ENCODE measurements at places on chromosomes 2 and 18. TPM values are rescaled to one million over a fixed set of nuclear protein-coding genes. Genes with fewer than 3 reads are reported as not detected.

ORC4 gene
- 20.6 TPM for polyA plus RNA-seq

GRCh38 chr2:154537024-154537423 is 161.5 kb upstream of the KCNJ3 start:
- no peaks in the 10 kb centered on the region for H3K36me3 ChIP-seq
- H3K4me3 ChIP-seq: no peak overlapping the region
- no peaks in the 10 kb centered on the region for H3K4me1 ChIP-seq
- no peaks in the 10 kb centered on the region for H3K27me3 ChIP-seq
- no peak for DNase-seq
- H3K27ac ChIP-seq: no peak overlapping the region

GRCh38 chr18:8337211-8337610 is 272.0 kb upstream of the RAB12 start:
- DNase-seq: peak; percentile 12
- H3K36me3 ChIP-seq: no peaks in the 10 kb centered on the region
- no peak overlapping the region for H3K4me3 ChIP-seq

DNA sequence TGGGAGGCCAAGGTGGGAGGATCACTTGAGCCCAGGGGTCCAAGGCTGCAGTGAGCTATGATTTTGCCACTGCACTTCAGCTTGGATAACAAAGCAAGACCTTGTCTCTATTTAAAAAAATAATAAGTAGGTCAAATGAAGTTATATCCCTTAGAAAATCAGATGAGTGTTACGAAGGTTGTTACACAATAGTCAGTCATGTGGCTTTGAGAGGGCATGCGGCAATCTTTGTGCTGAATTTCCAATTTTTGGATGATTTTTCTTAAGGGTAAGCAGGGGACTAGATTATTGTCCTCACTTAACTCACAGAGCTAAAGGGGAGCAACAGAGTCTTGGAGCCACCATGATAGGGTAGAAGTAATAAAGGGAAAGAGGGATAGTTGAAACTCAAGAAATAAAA is 71.8 kb downstream of the B3GNT2 start:
- peaks cover 2% of the 10 kb centered on the region for H3K4me1 ChIP-seq
- no peak overlapping the region for H3K4me3 ChIP-seq
- H3K27me3 ChIP-seq: no peaks in the 10 kb centered on the region

EML6 gene
- 0.19 TPM for polyA plus RNA-seq

ZNF514 gene
- 4.4 TPM for polyA plus RNA-seq

NEU2 gene
- not detected for polyA plus RNA-seq

DNA sequence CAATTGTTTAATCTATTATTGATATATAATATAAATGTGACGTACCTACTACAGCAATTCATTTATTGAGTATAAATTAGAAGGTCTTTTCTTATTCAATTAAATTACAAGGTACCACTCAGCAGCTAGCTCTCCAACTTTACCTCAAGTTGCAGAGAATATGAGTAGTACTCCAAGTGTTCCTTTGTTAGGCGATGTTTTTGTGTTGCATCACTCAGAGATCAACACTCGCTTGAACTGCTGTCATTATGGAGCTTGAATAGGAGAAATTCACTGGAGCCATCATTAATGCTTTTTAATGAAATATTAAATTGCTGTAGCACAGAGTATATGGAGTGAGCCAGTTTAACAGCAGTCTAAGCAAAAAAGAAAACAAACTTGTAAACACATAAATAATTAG is 320.0 kb downstream of the FSIP2 start:
- DNase-seq: peak; percentile 10
- no peak overlapping the region for H3K27ac ChIP-seq
- H3K4me1 ChIP-seq: no peaks in the 10 kb centered on the region
- no peaks in the 10 kb centered on the region for H3K27me3 ChIP-seq
- no peaks in the 10 kb centered on the region for H3K36me3 ChIP-seq

BCS1L gene
- polyA plus RNA-seq: 56.7 TPM

DNA sequence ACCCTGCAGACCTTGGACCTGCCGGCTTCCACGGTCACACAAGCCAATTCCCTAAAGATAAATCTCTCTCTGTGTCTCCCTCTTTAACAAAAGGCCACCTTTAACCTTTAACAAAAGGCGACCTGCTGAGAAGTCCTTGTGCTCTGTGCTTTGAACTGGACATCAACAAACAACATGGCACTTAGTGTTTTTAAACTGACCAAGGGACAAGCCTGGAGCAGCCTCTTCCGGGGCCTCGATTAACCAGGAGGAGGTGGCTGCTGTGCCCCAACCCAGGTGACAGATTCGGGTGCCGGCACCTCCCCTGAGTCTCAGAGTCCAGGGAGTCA is 135.3 kb downstream of the RTP5 start:
- no peaks in the 10 kb centered on the region for H3K4me1 ChIP-seq
- H3K36me3 ChIP-seq: no peaks in the 10 kb centered on the region
- H3K27ac ChIP-seq: no peak overlapping the region
- no peak overlapping the region for H3K4me3 ChIP-seq
- peaks cover 17% of the 10 kb centered on the region for H3K27me3 ChIP-seq

GRCh38 chr2:119679526-119679837 is 481 bp downstream of the TMEM177 start:
- H3K27ac ChIP-seq: peak overlapping the region; percentile 28
- H3K27me3 ChIP-seq: peaks cover 12% of the 10 kb centered on the region
- no peak for DNase-seq
- H3K4me1 ChIP-seq: peaks cover 5% of the 10 kb centered on the region
- H3K4me3 ChIP-seq: peak overlapping the region; percentile 74

GRCh38 chr2:63192169-63192888 is 141.7 kb downstream of the OTX1 start:
- no peak for DNase-seq
- H3K27ac ChIP-seq: no peak overlapping the region
- no peak overlapping the region for H3K4me3 ChIP-seq
- H3K36me3 ChIP-seq: no peaks in the 10 kb centered on the region
- no peaks in the 10 kb centered on the region for H3K4me1 ChIP-seq

GRCh38 chr2:147550995-147551731 is 293.7 kb upstream of the ACVR2A start:
- no peak for DNase-seq
- no peaks in the 10 kb centered on the region for H3K36me3 ChIP-seq
- no peak overlapping the region for H3K4me3 ChIP-seq
- no peak overlapping the region for H3K27ac ChIP-seq
- no peaks in the 10 kb centered on the region for H3K27me3 ChIP-seq
- no peaks in the 10 kb centered on the region for H3K4me1 ChIP-seq

DNA sequence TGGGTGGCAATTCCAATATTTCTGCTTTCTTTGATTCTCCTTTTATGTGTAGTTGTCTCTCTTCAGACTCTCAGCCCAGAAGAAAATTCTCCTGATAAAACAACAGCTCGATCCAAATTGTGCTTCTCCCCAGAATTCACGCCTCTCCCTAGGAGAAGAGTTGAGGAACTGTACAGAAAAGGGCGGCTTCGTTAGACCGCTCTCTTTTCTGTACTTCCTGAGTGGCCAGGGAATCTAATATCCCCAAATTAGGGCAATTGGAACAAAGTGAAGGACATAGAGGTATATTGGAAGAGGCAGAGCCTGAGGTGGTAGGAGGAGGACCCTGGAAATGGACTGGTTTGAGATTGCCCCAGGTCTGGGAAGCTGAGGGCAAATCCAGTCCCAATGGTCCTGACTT is 5.6 kb downstream of the ADCYAP1 start:
- H3K27me3 ChIP-seq: peaks cover 53% of the 10 kb centered on the region
- H3K27ac ChIP-seq: no peak overlapping the region
- no peak for DNase-seq
- H3K4me1 ChIP-seq: no peaks in the 10 kb centered on the region

- no peak overlapping the region for H3K4me3 ChIP-seq
- H3K27ac ChIP-seq: no peak overlapping the region
- H3K27me3 ChIP-seq: peaks cover 37% of the 10 kb centered on the region
- no peak for DNase-seq
- no peaks in the 10 kb centered on the region for H3K4me1 ChIP-seq
Measured at GRCh38 chr2:149037851-149038250, 648 bp upstream of the LYPD6B start.

PLEKHH2 gene
- 3.3 TPM for polyA plus RNA-seq

DNA sequence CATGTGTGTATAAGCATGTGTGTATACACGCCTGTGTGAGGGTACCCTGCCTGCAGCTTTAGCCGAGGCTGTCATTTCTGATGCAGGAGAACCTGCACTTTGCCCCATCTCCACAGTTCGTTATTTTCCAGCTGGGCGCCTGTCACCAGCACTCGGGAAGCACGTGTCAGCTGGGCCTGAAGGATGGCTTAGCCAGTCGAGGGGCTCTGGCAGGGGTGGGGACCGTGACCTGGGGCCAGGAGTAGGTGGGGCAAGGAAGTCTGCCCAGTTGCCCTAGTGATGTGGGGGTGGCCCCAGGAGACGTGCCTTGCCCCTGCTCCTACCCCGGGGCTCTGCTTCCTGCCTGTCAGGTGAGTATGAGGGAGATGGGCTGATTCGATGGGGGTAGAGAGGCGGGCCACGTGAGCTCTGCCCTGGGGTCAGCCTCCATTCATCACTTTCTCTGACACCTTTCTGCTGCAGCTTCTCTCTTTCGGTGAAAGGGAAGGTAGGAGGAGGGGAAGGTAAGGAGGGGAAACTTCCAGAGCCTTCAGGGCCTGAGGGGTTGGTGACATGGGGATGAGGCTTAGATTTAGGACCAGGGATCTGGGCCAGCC is 130.6 kb upstream of the SKOR2 start:
- H3K27me3 ChIP-seq: no peaks in the 10 kb centered on the region
- H3K27ac ChIP-seq: no peak overlapping the region
- no peaks in the 10 kb centered on the region for H3K4me1 ChIP-seq
